ENCODE measurements at places on chromosomes 6 and 20.

DNA sequence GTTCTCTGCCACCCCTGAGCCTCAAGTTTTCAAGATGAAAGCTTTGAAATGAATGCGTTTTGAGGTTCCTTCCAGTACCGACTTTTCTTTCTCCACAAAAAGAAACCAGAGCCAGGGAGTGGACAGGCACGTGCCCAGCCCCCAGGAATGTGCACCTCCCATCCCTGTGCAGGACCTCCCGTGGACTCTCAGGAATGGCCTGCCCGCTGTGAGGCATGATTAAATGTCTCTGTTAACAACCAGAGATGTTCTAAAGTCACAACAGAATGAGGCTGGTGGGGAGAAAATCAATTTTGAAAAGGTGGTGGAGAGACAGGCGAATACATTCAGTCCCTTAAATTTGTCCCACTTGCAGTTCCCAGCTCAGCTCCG, 1.5 kb downstream of the TGM3 start:
- no peak for DNase-seq

DNA sequence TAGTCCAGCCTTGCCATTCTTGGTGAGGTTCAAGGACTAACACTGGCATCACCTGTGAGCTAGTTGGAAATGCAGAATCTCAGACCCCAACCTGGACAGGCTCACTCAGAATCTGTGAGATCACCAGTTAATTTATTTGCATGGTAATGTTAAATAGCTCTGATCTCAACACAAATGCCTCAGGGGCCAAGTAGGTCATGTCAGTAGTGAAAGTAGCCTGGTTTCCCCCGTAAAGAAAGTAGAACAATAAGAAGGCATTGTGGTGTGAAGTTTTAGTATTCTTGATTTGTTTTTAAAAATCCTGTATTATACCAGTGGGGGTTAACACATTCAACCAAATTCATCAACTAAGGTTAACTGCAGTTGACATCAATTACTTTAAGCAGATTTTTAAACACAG, 105.5 kb downstream of the PPP1R14C start:
- no peak for DNase-seq

- no peak for DNase-seq
These were observed 571.7 kb upstream of the SLC35B3 start for GRCh38 chr6:9007027-9007426.

GRCh38 chr20:16984481-16984880, 236.3 kb downstream of the OTOR start:
- no peak for DNase-seq

DNA sequence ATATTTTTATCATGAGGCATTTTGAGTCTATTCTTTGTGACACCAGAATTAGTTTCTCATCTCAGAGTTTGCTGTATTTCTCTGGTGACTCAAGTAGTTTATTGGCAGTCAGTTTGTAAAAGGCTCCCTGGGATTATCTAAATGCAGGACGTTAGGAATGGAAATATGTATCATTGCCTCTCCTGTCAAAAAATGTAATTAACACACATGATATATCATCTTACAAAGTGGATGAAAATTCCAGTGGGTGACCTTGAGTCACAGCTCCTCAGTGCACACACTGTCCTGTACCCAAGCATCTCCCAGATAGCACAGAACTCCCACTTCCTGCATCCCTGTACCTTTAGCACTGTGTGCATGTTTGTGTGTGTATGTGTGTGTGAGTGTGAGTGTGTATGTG, 258.6 kb downstream of the LAMA2 start:
- no peak for DNase-seq

DNA sequence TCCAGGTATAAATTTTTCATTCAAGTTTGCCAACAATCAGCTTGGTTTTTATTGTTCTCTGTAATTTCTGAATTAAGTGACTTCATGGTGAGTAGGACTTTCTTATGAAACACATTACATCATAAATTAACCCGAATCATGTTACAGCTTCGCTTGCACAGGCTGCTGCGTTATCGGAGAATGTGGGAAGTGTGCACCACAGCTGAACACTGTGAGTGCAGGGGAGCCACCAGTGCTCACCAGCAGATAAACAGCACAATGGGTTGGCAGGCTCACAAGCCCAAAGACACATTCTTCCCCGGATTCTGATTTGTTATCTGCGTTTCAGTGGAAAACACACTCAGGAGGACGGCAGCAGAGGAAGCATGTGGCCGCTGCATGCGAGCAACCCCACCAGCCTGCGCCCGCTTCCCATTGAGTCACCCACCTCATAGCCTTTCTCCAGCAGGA, 121.1 kb downstream of the GMDS start:
- no peak for DNase-seq

DNA sequence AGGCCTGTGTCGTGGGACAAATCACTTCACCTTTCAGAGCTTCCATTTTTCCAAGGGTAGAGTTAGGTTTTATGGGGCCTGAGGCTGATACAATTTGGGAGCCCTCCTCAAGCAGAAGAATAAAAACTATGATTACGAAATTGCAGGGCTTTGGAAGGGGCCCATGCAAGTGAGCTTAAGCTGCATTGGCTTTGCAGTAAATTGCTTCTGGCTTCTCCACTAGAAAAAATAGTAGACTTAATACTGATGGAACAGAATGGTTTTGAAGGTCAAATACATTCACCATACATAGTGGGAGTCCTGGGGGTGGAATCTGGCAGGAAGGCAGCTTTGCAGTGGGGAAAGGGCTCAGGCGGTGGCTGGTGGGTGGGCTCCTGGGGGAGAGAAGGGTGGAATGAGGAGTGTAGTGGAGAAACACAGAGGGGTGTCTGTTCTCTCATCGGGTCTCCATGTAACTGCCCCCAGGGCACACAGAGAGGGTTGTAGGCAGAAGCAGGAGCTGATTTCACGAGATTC, 55.9 kb upstream of the RNF24 start:
- DNase-seq: no peak

DNA sequence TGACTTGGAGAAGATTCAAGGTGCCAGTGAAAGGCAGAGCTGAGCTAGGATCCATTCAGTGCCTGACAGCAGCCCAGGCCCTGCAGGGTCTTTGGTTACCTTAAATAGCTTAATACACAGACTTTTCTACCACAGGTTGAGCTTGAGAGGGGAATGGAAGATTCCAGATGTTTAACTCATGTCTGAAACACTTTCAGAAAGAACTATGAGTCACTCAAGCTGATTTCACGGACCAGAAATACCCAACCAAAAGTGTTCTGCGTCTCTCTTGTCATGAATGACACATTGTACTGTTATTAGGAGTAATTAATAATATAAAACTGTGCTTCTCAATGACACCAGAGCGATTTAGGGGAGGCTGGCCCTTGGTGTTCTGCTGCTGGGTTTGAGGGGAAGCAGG, 6.4 kb upstream of the PMEPA1 start:
- DNase-seq: no peak

DNA sequence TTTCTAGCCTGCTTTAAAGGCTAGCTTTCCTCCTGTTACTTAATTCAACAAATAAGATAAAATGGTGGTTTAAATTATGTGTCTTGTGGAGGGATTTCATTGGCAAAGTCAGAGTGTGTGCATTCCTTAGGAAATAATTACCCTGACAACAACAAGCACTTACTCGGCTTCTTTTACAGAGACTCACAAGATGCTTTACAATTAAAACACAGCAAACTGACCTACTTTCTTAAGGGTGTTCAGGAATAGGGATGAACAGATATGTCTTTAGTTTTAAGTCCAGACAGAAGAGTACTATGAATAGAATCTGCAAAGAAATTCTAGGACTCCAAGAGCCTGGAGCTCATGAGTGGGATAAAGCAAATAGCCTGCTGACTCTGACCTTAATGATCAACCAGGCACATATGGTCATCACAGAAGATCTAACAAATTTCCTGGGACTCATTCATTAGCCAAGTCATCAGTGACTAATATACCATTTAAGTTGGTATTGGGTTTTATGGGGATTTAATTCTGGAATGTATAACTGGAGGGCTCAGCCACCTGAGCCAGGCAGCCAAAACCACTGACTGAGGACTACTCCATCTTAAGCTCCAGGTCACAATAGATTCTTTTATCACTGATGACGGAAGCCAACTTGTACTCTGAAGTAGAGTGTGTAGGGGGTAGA, 161.8 kb upstream of the RIMS1 start:
- DNase-seq: no peak

- DNase-seq: no peak
These were observed 117.7 kb upstream of the PLCB4 start for GRCh38 chr20:8951164-8951563.

DNA sequence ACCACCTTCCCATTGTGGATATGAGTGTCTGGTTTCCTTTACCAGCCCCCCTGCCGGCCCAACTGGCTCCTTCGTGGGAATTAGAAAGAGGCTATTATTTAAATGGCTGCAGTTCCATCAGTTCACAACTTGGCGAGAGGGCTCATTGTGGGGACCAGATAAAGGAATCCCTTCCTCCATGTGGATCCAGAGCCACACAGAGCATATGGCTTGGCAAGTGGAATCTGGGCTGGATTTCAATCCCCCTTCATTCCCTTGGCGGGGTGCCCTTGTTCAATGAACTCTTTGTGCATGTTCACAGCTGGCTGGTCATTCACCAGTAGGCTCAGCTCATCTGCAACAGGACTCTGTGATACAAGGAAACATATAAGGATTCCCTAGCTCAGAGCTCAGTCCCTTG, 140.6 kb downstream of the OPN5 start:
- DNase-seq: no peak

DNA sequence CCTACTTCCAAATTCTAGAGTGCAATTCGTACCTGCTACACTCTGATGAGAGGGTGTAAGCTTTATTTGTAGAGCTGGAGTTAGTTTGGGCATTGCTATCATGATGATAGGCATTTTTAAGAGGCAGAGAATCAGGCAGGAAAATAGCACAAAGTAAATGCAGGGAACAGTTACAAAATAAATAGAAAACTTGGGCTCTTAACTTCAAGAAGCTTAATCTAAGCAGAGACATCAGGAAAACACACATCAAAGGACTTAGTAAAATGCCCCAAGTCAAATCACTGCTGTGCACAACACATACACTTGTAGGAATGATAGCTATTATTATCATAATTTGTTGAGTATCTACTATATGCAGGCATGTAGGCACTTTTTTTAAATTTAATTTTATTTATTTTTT, 381.2 kb downstream of the CD83 start:
- DNase-seq: no peak

GRCh38 chr6:159853754-159854153, 37.0 kb upstream of the MAS1 start:
- DNase-seq: no peak

DNA sequence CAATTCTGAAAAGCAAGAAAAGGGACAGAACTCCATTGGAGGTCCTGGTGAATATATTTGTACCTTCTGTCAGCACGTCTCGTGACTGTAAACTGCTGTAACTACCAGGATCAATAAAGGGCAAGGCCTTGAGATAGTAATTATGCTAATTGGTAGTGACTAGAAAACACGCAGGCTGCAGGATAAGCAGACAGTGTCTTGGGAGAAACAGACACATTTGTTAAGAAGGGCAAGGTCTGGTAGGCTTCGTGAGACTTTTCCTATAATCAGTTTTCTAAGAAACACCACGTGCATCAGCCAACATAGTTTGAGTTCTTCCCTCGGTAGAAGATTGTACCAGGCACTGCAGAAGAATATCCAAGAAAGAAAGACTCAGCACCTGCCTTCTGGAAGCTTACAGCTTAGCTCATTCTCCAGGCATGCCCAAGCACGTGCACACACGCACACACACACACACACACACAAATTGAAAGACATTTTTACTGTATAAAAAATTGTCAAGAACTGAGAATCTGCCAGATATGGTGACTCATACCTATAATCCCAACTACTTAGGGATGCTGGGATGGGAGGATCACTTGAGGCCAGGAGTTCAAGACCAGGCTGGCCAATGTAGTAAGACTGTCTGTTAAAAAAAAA, 167.0 kb upstream of the SASH1 start:
- DNase-seq: no peak

DNA sequence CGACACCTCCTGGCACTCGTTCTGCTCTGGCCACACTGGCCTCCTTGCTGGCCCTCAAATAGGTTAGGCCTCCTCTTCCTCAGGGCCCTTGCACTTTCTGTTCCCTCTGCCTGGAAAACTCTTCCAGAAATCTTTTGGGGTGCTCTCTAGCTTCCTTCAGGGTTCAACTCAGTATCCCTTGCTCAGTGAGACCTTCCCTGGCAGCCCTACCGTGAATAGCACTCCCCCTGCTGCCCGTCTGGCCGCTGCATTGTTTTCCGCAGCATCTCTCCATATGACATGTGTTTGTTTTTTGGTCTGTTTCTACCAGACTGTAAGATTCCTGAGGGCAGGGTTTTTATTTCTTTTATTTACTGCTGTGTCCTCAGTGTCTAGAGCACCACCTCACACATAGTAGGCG, 6.7 kb downstream of the DDX27 start:
- DNase-seq: no peak

- DNase-seq: no peak
These were observed 86.6 kb upstream of the PAX1 start for GRCh38 chr20:21618759-21619416.

GRCh38 chr6:78076371-78076770, 423.5 kb downstream of the MEI4 start:
- no peak for DNase-seq

DNA sequence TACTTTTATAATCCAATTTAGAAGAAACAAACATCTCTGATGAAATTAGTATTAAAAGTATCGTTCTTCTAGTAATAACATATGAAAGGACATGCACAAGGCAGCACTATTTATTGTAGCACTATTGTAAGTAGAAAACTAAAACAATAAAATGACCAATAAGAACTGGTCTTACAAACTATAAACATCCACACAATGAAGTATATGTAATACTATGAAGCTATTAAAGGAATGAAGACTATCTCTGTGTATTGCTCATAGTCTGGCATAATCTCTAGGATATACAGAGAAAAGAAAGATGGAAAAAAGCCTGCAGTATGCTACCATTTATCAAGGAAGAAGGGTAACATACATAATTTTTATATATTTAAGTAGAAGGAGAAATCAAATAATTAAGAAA, 16.7 kb downstream of the LCA5 start:
- no peak for DNase-seq

GRCh38 chr20:906703-907270, 9.3 kb downstream of the ANGPT4 start:
- no peak for DNase-seq
